Erythroblast (primary cell): ENCODE measurements at places on chromosomes 7 and 10.

DNA sequence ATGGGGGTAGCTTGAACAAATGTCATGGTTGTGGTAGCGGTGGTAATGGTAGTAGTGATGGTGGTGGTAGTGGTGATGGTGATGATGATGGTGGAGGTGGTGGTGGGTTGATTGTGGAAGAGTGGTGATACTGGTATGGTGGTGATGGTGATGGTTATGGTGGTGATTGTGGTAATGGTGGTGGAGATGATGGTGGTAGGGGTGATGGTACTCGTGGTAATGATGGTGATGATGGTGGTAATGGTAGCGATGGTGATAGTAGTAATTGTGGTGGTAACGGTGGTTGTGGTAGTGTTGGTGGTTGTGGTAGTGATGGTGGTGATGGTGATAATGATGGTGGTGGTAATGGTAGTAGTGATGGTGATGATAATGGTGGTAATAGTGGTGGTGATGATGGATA, 65.7 kb upstream of the SDK1 start:
- DNase-seq, result no peak

GRCh38 chr10:101783736-101784118, 481 bp upstream of the NPM3 start:
- no peak for DNase-seq

DNA sequence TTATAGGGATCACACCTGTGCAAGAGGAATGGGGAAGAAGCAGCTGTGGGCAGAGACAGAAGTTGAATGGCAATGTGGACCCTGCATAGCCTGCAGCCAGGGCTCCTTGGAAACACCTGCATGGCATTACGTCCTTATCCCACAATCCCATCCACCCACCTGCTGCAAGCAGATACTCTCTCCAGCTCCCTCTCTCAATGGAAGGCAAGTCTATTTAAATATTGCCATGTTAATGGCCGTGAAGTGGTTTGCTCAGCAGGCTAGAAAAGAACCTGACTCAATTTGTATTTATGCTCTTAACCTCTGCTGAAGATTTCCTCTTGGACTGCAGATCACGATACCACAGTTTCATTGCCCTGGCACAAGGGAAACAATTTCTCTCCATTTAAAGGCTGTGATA, 417.0 kb downstream of the TYW1 start:
- no peak for DNase-seq

DNA sequence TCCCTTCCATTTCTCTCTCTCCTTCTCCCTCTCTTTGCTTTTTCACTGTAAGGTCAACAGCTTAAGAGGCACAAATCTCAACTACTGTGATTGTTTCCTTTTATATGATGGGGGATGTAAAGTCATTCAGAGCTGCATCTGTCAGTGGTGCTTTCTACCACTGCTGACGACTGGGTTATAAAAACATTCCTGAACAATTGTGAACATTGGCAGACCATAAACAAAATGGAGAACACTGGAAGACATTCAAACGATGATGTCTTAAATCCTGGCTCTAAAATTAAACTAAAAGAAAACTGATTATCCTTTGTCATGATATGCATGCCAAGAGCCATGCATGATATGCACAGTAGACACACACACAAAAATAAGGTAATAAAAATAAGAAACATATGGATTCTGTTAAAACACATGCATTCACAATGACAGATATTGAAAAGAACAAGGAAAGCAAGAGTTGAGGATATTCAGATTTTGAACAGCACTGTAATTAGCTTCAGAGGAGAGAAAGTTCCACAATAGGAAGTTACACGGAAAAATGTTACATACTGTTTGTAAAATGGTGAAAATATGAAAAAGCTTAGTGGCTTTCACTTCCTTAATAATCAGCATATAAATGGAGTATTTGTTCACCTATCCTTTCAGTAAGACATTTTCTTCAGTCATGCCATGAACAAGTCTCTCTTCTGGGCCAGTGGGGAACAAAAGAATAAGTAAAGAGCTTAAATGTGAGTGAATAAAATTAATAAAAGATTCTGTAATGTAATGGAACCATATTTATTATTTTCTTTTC, 89.2 kb downstream of the RNLS start:
- no peak for DNase-seq

DNA sequence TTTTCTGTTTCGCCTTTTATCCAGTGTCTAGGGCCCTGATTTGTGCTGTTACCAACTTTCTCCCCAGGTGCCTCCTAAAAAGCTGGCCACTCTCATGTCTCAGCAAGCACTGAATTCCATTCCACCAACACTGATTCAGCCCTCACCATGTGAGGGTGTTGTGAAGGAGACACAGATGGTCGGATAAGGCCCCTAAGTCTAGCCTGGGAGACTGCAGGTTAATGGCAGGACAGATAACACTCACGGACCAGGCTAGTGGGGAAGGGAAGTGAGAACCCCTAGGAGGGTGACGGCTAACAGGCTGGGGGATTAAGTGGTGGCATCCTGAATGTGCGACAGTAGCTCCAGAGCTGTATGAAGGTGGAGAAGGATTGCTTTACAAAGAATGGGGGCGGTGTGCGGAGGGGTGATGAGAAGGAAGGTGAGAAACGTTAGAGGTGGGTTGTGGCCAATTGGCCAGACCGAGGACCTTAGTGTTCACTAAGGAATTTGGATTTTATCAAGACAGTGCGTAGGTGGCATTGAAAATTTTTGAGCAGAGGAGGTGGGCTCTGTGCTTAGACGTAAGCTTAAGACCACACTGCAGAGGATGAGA, 3.8 kb upstream of the DUSP5 start:
- no peak for DNase-seq

- DNase-seq, result peak; percentile 18
These were observed 49.1 kb downstream of the STAM start for GRCh38 chr10:17693009-17693408.

- no peak for DNase-seq
These were observed 98.2 kb downstream of the PRPF18 start for GRCh38 chr10:13684806-13685482.

DNA sequence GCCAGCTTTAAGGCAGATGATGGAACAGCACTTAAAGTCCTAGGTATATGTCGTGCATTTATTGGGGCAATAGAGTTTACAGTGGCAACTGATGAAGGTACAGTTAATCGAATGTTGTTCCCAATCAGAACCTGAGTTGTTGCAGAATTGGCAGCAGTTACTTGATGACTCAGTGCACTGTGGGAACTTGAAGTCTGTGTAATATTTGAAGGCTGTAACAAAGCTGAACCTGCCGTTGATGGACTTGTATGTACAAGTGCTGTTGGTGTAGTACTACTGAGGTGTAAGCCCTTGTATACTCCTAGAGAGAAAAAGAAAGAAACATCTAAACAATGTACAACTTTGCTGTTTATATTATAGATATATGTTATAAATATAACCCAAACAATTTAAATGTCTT, 75.3 kb downstream of the EPC1 start:
- DNase-seq, result no peak

- DNase-seq, result no peak
These were observed 66.1 kb upstream of the PDZD8 start for GRCh38 chr10:117441361-117441760.

DNA sequence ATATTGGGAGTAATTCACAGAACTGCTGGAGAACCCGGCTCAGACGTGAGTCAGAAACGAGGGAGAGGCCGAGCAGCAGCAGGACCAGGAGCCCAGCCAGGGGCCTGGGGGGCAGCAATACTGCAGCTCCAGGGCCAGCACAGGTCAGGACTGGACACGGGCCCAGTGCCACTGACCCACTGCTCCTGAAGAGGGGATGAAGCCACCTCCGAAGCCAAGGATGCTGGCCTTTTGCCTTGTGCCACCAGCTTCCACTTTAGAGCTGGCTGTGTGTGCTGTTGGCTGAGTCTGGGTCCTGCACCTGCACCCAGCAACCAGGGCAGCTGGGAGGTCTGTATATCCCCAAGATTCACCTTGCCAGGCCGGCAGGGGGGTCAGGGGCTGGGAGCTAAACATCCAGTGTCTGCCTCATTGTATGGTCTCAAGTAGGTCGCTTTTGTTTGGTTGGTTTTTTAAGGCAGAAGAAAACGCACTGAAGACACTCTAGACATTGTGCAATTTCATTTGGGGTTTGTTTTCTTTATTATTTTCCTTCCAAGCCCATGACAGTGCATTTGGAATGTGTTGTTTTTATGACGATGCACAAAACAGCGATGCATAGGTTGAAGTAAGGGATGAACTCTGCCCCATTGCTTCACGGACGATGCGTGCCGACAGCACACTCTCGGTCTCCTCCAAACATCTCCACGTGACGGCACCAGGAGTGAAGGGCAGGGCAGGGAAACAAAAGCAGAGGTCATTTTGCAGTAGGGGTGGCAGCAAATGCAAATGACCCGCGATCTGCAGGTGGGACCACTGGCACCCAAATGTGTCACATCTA, 27.7 kb upstream of the INSIG1 start:
- DNase-seq, result no peak

- DNase-seq, result no peak
These were observed 122.5 kb downstream of the HIPK2 start for GRCh38 chr7:139655305-139655704.

- DNase-seq, result no peak
These were observed 444.6 kb downstream of the NRG3 start for GRCh38 chr10:82319562-82319961.

DNA sequence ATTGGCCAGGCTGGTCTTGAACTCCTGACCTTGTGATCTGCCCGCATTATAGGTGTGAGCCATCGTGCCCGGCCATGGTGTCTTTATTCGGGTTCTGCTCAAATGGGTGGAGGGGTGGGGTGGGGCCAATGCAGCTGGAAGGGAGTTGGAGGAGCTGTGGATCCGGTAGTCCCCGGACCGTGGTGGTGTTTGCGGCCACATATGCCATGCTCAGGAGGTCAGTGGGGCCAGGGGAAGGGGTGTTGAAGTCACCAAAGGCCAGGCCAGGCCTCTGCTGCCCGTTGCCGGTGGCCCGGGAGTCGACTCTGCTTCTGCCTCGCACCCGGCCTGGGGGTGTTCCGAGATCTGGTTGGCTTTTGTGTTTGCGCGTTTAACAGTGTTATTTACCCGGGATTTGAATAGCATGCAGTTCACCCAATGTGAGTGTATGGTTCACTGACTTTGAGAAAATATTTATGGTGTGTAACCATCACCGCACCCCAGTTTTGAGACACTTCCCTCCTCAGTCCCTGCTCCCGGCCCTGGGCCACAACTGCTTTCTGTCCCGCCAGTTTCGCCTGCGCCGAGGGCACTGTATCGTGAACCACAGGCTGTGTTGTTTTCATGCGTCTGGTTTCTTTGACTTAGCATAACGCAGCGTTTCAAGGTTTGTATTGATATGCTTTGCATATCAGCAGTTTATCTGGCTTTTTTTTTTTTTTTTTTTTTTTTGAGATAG, 10.7 kb downstream of the INPP5A start:
- no peak for DNase-seq

GRCh38 chr7:20508109-20508508, 107.4 kb upstream of the ABCB5 start:
- DNase-seq, result no peak

DNA sequence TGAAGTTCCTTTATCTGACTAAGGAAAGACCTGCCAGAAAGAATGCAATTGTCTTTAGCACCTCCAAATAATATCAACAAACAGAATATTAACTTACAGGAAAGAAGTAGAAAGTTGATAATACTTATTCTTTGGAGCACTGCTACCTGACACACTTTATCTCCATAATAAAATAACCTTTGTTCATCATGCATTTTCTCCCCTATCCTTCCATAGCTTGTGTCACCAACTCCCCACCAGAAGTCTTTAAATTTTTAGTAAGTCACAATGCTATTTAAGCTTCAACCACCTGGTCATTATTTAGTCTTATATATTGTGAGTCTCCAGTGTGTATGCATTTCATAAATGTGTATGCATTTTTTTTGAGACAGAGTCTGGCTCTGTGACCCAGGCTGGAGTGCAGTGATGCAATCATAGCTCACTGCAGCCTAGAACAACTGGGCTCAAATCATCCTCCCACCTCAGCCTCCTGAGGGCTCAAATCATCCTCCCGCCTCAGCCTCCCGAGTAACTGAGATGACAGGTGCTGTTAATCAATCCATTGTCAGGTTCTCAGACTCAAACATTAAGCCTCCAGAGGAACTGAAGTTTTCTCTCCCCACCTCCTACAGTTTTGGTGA, 7.3 kb upstream of the CYP3A43 start:
- DNase-seq, result no peak

DNA sequence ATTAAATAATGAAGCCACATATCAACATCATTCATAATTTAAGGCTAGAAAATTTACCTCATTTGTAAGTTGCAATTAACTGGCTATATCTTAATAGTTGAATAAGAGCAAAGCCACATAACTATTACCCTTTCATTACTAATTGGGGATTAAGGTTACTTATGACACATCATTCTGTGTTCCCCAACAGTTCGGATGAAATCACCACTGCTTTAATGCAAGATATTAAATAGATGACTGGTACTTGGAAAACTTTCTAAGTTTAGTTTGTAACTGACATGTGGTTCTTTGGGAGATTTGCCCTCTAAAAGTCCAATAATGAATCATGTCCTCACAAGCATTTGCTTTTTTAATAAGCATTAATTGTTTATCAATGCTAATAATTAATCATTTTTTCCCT, 109.1 kb downstream of the MTERF1 start:
- no peak for DNase-seq

DNA sequence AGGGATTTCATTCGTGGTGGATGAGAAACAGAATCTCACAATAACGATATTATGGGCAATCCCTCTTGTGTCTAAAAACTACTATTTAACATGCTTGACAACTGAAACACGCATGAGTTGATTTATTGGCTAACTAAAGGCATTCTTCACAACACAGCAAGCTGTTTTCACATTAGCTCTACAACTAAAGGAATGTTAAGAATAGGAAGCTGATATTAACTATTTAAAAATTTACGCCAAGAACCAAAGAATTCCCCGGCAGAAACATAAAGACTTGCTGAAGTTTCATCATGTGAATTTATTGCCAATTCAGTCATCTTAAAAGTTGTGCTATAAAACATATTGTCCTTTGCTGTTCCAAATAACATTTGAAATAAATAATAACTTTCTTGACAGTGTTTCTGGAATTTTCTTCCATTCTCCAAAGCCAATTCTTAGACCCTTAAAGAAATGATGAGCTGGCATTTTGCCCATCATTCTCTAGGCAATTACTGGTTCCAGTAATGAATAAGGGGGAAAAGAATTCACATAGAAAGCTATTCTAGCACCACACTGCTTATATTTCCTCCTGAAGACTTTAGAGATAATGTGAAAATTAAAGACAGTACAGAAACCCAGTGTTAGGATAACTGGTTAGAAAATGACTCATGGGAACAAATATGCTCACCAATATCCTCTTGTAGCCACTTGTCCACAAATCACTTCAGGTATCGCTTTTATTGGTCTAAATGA, 233.1 kb downstream of the PARD3 start:
- no peak for DNase-seq

GRCh38 chr10:123166618-123167017, 12.4 kb downstream of the BUB3 start:
- DNase-seq, result no peak

- DNase-seq, result no peak
These were observed 15.6 kb upstream of the LRRC17 start for GRCh38 chr7:102897211-102897631.

GRCh38 chr10:2519139-2519538, 548.2 kb upstream of the PFKP start:
- DNase-seq, result no peak

- no peak for DNase-seq
These were observed 35.3 kb downstream of the ABCB5 start for GRCh38 chr7:20650782-20651181.

- DNase-seq, result no peak
These were observed 75.0 kb upstream of the JCAD start for GRCh38 chr10:30134171-30134945.
